Activated naive CD4-positive, alpha-beta T cell (primary cell): ENCODE measurements at places on chromosomes 7 and 10.

DNA sequence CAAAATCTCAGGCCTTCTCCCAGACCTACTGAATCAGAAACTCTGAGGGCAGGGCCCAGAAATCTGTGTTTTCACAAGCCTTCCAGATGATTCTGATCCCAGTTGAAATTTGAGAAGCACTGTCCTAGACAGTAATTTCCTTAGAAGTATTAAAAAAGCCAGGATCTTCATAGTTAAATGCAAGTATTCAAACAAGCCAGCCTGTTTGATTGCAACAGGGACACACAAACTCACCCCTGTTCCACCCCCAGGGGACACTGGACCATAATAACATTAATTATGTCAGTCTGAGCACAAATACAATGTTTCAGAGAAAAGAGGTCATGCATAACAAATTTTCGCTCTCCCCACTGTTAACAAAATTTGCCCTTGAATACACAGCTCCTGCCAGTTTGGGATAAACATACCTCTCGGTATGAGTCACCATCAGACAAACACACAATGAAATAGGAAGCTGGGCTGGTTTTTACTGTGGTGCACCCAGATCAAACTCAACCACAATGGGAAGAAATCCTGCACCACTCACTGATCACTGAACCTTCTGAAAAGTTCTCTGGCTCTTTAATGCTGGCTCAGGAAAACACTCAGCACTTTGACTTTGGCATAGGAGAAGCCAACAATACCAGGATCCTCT lies 34.3 kb downstream of the ABLIM1 start:
- DNase-seq = no peak

DNA sequence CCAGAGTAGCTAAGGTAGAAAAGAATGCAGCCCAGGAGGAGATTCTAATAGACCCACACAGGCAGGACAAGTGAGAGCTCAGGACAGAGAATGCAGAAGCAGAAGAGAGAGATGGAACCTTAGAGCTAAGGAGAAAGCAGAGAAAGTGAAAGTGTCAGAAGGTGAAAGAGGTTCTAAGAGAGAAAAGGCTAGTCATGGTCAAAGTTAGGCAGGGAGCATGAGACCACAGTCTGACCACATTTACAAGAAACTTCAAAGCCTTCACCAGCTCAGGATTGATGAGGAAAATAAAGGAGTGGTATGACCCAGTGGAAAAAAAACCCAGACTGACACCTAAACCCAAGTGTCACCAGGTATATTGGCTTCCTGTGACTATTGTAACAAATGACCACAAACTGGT lies 131.8 kb upstream of the WDR11 start:
- DNase-seq = no peak

- DNase-seq = no peak
Observed at GRCh38 chr10:61411706-61412105, 41.5 kb downstream of the TMEM26 start.

DNA sequence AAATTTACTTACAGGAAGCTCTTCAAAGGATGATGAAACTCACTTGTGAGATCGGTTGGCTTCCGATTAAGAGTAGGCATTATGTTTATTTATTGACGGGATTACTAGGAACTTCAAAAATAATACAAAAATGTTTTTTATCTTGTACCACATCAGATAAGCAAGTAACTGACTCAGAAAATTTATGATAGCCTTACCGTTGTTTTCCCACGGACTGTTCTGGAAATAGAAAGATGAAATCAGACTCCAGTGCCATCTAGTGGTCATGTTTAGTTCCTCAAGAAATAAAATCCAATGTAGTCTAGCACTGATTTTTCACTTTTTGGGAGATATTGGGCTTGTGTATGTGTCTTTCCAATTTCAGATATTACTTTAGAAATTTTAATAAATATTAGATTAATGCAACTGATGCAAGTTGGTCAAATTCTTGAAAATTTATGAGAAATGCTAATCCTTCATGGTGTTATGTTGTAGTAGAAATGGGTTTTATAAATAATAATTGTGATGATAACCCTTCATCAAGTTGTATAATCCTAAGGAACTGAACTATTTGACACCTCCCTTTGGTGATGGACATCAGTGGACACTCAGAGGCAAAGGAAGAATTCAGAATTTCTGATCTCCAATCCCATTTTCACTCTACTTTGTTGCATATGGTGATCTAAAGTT lies 168.8 kb downstream of the TMEM26 start:
- no peak for DNase-seq

- no peak for DNase-seq
Observed at GRCh38 chr7:114152314-114152938, 233.6 kb upstream of the PPP1R3A start.

DNA sequence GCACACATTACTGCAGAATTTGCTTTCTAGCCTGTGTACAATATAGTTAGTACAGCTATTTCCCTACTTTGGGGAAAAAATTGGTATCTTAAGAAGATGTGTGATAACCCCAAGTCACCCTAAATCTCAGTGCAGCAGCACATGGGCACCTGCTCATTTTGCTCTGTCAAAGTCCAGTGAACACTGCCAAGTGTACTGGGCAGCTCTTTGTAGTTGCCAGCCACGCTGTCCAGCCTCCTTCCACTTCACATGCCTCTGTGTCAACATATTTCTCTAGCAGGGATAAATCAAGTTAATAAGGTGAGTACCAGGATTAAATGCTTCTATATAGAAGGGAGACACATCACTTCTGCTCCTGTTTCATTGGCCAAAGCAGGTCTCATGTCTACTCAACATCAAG lies 87.1 kb upstream of the CDC14C start:
- no peak for DNase-seq

- no peak for DNase-seq
Observed at GRCh38 chr10:43057231-43057711, 19.6 kb upstream of the RET start.

DNA sequence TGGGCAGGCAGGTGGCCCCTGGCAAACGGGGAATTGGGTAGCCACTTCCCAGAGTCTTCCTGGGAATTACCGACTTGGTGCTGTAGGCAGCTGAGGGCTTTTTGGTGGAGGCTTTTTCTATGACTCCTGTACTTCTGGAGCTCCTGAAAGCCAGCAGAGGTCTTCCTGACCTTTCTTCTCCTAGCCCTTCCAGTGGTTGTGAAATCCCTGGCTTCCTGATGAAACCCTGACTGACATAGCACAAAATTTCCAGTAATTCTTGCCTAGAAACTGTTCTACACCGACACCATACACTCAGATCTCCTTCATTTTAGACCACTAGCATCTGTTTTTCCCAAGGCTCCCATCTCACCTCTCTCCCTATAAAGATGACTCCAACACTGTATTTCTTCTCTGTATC lies 120.2 kb downstream of the STRA8 start:
- no peak for DNase-seq

- DNase-seq = no peak
Observed at GRCh38 chr10:116567335-116567734, 21.6 kb downstream of the PNLIP start.

DNA sequence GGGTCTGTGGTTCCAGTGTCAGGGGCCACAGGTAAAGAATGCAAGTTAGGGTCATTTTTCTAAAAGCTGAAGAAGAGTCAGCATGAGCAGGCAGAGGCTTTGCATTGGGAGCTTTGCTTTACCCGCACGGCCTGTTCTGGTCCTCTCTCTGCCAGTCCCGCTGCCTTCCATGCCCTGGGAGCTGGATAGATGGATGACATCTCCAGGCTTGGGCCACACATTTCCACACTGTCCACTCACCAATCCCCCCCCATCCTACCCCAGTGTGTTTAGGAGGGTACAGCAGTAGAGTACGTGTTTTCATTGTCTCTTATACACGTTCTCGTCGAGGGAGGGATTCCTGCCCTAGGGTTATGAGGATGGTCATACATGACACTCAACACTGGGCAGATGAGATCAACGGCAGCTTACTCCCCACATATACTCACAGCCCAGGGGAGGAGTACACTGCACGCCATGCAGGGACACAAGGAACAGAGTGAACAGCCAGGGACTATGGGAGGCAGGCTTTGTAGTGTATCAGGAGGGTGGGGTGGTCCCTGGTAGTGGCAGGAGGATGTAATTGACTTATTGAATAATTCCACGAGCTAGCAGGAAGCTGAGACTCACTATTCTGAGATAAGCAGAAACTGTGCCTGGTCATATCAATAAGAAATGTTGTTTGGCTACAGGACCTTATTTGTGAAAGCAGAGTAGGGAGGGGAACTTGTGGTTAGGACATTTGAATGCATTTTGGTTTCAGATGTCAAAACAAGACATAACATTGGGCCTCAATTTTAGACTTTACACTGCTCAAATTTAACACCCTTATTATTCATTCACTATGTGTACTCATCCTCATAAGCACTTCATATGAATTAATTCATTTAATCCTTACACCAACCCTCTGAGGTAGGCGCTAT lies 36.6 kb downstream of the PLPP4 start:
- no peak for DNase-seq

DNA sequence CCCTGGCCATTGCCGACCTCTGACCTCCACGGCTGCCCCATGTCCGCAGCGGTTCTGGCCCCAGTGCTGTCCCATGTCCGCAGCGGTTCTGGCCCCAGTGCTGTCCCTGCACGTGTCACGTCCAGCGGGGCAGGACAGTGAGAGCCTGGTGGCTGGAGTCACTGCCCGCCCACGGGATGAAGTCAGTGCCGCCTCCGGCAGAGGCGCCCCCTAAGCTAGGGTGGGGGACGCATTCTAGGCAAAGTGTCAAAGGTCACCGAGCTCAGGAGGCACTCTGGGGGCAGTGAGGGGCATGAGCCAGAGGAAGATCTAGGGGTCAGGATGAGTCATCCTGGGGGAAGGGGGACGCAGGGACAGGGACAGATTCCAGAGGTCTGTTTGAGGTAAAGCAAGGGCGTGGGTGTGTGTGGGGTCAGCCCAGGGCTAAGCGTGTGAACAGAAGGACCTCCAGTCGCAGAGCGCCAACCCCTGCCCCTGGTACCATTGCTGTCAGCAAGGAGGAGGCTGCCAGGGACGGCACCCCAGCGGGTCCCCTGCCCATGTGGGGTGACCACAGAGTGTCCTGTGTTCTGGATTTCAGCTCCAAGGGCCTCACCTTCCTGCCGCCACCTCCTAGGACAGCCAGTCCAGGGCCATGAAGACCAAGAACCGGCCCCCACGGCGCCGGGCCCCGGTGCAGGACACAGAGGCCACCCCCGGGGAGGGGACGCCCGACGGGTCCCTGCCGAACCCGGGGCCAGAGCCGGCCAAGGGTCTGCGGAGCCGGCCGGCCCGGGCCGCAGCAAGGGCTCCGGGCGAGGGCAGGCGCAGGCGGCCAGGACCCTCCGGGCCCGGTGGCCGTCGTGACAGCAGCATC lies 665 bp downstream of the BHLHA15 start:
- no peak for DNase-seq

- no peak for DNase-seq
Observed at GRCh38 chr7:140623980-140624379, 16.6 kb downstream of the DENND2A start.

DNA sequence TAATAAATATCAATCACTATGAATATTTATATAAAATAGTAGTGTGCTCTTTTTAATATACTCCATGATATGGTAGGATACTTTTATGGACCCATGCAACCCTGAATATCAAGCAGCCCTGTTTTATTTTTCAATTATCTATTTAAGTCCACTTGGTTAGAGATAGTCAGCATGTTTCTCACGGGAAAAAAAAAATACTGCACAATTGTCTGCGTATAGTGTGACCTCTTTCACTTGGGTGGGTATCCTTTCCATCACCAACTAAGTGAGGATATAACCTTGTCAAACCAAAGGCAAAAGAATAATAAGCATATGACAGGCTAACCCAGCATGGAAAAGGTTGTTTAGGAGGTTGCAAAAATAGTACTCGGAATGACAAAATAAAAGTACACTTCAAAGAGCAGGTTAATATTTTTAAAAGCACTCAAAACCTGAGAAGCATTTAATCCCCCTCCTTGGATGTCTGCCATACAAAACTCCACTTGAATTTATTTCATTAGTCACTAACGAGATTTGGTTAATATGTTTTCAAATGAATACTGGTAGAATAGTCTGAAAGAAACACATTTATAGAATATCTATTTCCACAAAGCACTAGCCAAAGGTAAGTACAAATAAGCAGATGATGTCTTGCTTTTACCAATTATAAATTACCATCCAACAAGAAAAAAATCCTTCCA lies 76.5 kb downstream of the IMMP2L start:
- DNase-seq = no peak

GRCh38 chr10:101258179-101258885 lies 29.1 kb upstream of the LBX1 start:
- no peak for DNase-seq

- no peak for DNase-seq
Observed at GRCh38 chr10:997266-998022, 9.2 kb downstream of the GTPBP4 start.

DNA sequence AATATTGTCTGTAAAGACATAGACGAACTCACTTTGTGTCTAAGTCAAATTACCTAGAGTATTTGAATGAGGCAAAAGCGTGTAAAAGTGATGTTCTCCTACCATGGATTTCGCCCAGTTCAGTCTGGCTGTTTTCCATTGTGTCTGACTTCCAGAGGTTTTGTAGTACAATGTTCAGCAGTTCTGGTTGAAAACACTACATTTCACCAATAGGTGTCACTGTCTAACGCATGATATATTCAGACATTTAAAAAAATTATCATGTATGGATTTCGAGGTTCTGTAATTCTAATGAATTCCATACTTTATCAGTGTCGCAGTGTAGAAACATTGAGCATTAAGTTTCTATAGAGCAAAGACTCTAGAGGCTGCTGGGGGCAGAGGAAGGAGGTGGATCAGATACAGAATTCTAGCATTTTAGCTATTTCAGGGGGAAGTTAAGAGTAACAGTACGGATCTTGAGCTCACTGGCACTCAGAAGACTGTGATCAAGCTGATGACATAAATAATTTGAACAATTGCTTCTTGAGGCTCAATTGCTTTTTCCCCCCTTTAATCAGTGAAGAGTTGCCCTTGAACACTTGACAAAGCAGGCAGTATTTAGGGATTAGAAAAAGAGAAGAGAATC lies 196.9 kb upstream of the RHOBTB1 start:
- DNase-seq = no peak

GRCh38 chr10:130137659-130138478 lies 1.7 kb downstream of the GLRX3 start:
- no peak for DNase-seq

GRCh38 chr7:105841866-105842265 lies 34.5 kb downstream of the ATXN7L1 start:
- DNase-seq = no peak

GRCh38 chr10:114928818-114929217 lies 9.2 kb upstream of the TRUB1 start:
- DNase-seq = no peak

- no peak for DNase-seq
Observed at GRCh38 chr7:143279186-143280098, 5.3 kb upstream of the TMEM139 start.

GRCh38 chr10:125840955-125841354 lies 17.6 kb downstream of the BCCIP start:
- no peak for DNase-seq

DNA sequence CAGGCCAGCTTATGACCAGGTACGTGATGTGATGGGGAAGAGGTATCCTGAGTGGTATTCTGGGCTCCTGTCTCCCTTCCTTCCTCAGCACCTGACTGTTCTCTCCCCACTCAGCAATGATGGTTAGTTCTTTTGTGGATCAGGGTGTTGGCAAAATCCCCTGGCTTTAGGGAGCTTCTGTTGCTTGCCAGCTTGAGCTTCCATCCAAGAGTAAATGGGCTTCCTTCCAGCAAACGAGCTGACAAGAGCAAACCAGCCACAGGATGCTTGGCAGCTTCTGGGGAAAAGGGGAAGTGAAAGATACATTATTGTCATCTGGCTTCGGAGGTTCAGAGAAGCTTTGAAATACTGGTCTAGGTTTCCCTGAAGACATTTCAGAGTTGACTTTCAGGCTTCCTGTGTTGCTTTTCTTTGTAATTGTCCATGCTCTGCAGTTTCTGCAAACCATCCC lies 5.2 kb downstream of the DUSP5 start:
- DNase-seq = no peak
